ENCODE measurements at places on chromosomes 1 and 21.

DNA sequence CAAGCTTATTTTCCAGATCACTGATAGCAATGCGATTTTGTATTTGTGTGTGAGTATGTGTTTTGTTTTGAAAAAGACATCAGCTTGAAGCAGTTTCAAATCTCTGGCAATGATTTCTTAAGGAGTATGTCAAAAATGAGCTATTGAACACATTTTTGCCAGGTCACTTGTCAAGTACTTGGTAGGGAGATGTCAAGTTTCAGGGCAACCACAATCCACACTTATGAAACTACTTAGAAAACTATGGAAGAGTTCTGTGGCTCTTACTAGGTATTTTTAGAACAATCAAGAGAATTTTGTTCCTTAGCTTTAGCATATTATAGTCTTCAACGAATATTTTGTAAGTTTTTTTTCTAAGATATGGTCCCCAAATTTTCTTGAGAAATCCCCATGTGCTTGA lies 318.8 kb upstream of the ZRANB2 start:
- no peak for DNase-seq

DNA sequence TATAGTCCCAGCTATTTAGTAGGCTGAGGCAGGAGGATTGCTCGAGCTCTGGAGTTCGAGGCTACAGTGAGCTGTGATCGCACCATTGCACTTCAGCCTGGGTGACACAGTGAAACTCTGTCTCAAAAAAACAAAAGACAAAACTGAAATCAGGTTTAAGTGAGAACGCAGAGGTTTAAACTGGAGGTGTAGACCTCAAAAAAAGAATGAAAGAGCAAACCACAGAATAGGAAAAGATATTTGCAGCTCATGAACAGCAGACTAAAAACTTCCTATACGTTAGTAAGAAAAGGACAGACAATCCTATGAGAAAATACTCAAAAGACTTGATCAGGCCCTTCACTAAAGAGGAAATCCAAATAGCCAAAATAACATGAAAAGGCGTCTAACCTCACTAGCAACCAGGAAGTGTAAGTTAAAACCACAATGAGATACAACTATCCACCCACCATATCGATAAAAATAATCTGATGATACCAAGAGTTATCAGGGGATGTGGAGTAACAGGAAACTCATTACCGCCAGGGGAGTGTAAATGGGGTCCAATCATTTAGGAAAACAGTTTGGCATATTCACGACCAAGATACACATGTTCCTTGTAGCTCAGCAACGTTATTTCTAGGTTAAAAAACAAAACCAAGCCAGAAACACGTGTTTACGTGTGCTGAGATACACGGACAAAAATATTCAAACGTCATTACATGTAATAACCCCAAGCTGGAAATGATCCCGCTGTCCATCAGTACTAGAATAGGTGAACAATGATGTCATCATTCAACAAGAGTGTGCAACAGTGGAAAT lies 9.8 kb downstream of the TNFRSF9 start:
- no peak for DNase-seq

GRCh38 chr21:34669149-34669879 lies 520 bp downstream of the CLIC6 start:
- no peak for DNase-seq

GRCh38 chr1:227796359-227796915 lies 19.0 kb upstream of the PRSS38 start:
- DNase-seq, result peak; percentile 23

DNA sequence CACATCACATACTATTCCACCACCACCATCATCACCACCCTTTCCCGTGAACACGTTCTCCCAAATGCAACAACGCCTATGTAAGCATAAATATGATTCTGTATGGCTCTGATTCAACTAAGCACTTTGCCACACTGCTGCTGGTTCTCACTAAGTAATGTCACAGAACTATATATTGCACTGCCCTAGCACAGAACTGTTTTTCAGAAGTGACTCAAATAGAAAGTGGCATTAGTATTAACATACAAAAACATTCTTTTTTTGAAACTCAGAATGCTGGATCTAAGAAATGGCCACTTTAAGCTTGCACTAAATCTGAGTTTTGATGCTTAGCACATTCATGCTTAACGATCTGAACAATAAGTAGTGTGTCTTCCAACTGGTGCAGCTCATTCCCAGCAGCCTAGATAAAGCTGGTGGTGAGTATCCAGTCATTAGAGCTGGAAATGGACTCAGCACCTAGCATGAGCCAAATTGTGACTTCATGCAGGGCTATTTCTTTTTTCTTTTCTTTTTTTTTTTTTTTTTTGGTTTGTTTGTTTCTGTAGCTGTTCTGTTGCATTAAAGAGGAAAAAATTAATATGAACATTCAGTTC lies 46.2 kb upstream of the ZC3H11B start:
- DNase-seq, result no peak

DNA sequence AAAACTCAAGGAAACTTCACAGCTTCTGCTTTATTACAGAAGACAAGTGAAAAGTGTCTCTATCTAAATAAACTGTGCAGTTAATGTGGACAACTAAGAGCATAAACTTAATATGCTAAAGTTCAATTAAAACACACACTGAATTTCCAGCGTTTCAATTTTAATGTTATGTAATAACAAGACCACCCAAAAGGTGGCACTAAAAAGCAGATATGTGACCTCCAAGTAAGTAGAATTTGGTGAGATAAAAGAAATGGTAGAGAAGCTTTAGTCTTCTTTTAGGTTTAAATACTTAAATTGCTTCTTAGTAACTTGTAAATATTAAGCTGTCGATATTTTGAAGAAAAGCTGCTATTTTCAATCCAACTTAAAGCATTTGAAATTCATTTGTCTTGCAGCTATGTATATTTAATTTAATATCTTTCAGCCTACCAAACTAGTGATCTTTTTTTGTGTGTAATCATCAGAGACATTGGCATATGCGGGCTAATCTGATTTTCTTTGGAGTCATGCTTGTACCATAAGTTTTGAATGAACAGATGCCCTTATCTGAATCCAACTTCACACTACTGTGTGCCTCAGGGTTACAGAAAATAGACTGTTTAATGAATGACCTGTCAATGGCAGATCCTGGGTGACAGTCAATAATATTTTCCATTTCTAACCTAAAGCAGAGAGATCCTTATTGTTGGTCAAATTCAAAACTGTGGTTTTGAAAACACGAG lies 36.5 kb upstream of the ADAMTS1 start:
- no peak for DNase-seq

DNA sequence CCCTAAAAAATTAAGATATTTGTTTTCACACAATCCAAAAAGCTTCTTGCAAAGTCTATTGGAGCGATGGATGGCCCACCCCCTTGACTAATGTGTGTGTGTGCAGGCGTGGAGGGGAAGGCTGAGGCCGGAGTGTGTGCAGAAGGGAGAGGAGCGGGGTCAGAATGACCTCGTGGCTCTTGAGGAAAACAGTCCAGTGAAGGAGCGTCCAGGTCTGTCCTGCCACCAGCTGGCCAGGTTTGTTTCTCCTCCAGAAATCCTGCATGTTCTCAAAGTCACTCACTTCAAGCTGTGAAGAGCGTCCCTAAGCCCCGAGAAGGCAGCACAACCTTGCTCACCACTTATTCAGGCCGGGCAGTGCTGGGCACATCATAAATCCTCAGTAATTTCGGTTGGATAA lies 69.5 kb upstream of the SSX2IP start:
- DNase-seq, result no peak

GRCh38 chr1:152654110-152654509 lies 9.1 kb upstream of the LCE2D start:
- no peak for DNase-seq

DNA sequence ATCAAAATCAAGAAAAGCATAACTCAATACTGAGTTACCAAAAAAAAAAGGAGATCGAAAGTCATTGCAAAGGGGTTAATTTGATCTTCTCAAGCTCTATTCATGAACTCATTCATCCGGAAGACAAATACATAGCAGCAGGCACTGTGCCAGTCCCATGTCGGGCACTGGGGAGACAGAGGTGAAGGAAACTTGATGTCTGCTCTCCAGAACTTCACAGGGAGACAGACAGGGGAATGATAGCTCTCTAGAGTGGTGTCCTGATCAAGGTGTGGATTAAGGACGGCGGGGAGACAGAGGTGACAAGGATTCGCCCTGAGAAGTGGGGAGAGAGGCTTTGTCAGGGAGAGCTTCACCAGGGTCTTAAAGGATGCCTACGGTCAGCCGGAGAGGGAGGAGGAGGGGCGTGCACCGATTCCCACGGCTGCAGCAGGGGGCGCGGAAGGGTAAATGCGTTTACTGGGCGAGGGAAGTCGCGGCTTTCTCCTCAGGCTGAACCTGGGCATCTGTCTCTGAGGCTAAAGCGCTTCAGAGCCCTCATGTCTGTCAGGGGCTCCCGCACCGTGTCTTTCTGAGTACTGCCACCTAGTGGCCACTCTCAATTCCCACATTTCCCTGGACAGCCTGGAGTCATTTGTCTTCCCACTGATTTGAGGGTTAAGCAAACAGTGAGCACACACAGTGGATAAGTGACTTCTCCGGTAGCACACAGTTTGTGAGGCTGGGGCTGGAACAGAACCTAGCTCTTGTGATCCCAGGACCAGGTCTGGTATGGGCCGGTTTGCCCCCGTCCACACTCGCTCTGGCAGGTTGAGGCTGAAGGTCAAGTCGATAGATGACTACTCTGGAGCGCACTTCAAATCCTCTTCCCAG lies 152.8 kb downstream of the TENT5C start:
- peak; percentile 86 for DNase-seq

GRCh38 chr1:159274631-159275030 lies 27.5 kb upstream of the FCER1A start:
- DNase-seq, result no peak

- peak; percentile 64 for DNase-seq
Measured at GRCh38 chr21:46079352-46080170, 18.4 kb upstream of the COL6A2 start.

DNA sequence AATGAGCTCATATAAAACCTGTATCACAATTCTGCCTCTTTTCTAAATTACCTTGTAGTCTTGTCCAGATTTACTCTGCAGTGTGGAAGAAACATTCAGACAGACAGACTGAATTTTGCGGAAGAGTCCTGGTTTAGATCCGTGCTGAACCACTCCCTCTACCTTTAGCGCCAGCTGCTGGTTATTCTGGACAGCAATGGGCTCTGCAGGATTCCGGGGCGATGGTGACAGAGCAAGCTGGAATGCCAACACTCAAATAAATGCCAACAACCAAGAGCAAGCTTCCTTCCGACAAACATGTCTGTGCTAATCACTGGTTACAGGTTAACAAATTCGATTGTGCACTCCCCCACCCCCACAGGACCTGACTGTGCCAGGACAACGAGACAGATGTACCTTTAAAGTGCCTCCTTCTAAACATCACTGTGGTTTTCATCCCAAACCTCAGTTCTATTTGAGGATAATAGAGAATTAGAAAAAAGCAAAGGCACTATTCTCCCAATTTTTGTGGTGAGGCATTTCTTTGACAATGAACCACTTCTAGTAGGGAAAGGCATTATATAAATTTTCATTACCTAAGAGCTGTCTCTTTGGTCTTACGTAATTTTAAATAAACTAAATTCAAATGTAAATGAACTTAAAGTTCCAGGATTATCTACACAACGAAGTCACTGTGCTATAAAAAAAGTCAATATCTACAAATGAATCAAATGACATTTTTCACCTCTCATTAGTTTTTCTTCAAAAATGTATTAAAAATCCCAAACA lies 90.4 kb downstream of the INTS7 start:
- no peak for DNase-seq

DNA sequence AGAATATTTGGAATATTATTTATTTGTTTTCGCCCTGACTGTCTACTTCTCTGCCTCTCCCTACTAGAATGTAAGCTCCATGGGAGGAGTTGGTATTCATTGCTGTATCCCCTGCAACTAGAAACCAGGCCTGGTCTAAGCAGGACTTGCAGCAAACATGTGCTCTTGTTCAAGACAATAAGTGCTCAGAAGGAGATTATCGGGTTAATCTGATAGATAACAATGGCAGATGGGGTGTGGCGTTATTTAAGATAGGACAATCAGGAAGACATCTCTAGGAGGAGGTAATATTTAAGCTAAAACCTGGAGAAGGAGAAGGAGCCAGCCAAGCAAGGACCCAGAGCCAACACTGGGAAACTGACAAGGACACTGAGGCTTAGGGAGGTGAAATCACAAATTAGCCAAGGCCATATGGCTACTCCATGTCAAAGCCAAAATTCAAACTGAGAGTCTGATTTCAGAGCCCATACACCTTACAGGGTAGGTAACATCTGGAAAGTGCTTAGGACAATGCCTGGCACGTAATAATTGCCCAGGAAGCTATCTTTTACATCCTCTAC lies 41.5 kb downstream of the STYXL2 start:
- DNase-seq, result no peak

DNA sequence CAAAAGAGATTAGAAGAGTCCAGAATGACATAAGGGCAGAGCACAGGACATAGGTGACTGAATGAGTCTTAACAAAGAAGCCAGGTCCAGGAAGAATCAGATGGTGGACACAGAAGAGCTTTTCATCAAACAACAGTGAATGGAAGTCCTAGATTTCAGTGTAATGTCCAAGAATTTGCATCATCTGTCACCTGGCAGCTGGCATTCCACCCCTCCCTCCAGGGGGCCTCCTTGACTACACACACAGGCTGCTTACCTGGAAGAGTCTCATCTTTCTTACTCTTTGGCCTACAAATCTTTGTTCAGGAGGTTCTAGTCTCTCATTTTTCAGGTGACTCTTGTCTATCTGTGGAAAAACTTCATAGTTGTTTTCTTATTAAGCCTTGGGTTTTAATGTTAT lies 36.2 kb downstream of the GORAB start:
- no peak for DNase-seq

DNA sequence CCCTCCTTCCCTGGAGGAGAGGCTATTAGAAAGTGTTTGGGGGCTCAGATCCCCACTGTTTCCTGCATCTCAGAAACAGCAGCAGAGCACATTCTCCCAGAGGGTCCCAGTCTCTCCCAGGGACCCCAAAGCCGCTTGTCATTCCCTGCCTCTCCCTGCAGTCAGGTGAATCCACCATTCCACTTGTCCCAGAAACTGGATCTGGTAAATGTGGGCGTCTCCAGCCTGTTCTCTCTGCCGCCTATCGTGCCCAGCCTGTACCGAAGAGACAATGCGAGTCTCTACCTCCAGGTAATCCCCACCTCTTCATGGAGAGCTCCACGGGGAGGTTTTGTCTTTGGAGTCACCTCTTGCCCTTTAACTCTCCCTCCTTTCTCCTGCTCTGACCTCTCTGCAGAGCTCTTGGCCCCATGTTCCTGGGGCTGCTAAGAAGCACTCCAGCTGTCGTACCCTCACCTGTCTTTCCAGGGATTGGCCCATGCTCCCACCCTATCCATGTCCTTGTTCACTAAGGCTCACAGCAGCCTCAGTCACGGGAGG lies 26.9 kb downstream of the INAVA start:
- DNase-seq, result no peak

GRCh38 chr1:39061951-39062350 lies 35.8 kb downstream of the NDUFS5 start:
- DNase-seq, result no peak

- no peak for DNase-seq
Measured at GRCh38 chr1:186299570-186299969, 75.5 kb downstream of the TPR start.
